ENCODE measurements at places on chromosomes 3 and 15. TPM values are rescaled to one million over a fixed set of nuclear protein-coding genes. Genes with fewer than 3 reads are reported as not detected.
A peak's percentile ranks its signal among the peaks of the same experiment; 100 is the strongest.

CCR9 gene
- total RNA-seq, result not detected

- no peak for DNase-seq
Observed at GRCh38 chr15:37425541-37425940, 325.2 kb upstream of the MEIS2 start.

SEMA3F gene
- total RNA-seq, result 101 TPM

- DNase-seq, result no peak
Observed at GRCh38 chr3:57943525-57944495, 64.4 kb upstream of the FLNB start.

GRCh38 chr3:159263750-159264553 lies 462.1 kb downstream of the MFSD1 start:
- DNase-seq, result no peak

- no peak for DNase-seq
Observed at GRCh38 chr3:39273119-39273518, 6.7 kb downstream of the CX3CR1 start.

PEX11A gene
- total RNA-seq, result 6.3 TPM

TNNC1 gene
- 4.6 TPM for total RNA-seq

GATM gene
- total RNA-seq, result 7.3 TPM

- DNase-seq, result no peak
Observed at GRCh38 chr3:169929830-169930519, 18.6 kb downstream of the SAMD7 start.

DNA sequence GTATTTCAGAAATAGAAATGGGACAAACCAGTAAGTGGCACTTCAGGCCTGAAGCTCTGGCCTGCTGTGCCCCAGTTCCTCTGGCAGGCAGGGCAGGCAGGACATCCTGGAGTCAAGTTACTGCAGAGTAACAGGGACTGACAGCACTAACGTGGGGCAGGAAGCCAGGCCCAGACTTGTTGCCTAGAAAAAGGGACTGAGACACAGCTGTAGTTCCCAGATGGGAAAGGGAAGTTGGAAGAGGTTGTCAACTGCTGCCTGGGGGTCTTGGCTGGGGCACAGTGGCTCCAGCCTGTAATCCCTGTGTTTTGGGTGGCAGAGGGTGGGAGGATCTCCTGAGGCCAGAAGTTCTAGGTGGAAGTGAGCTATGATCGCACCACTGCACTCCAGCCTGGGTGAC lies 171.9 kb downstream of the FMN1 start:
- DNase-seq, result no peak

SMCO1 gene
- total RNA-seq, result not detected

GRCh38 chr3:129036222-129037092 lies 24.1 kb upstream of the GP9 start:
- DNase-seq, result no peak

PIERCE2 gene
- 2.2 TPM for total RNA-seq

SPTBN5 gene
- total RNA-seq, result 2.7 TPM

DNA sequence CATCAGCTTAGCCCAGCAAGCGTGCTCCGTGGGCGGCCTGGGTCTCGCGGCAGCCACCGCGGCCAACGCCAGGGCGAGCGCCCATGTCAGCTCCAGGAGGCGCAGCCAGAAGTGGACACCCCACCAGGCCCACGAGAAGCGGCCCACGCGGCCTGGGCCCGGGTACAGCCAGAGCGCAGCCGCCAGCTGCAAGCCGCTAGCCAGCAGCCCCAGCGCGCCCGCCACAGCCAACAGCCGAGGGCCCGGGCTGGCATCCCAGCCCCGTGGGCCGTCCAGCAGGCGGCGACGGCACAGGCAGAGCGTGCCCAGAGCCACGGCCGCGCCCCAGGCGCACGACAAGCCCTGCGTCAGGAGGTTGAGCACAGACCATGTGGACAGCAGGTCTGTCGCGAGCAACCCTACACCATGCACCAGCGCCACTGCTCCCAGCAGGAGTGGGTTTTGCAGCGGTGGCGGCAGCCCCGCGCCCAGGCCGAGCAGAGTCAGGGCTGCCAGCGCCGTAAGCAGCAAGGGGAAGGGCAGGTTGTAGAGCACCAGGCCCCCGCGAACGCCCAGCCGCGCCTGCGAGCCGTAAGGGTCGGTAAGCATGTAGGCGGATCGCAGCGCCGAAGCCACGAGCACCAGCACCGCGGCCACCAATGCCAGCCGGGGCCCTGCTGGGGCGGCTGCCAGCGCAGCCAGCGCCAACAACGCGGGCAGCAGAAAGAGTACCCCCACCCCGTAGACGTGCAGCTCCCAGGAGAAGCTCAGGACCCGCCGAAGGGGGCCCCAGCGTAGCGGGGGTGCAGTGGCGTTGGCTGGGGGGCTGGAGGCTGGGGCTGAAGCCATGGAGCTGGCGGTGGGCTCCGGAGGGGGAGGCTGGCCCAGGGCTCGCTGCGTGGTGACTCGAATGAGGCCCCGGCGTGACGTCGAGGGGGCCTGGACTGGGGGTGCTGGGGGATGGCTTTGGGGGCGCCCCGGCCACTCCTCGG lies 4.9 kb downstream of the PRRT3 start:
- DNase-seq, result peak; percentile 71

MAGI1 gene
- total RNA-seq, result 62.7 TPM

DNA sequence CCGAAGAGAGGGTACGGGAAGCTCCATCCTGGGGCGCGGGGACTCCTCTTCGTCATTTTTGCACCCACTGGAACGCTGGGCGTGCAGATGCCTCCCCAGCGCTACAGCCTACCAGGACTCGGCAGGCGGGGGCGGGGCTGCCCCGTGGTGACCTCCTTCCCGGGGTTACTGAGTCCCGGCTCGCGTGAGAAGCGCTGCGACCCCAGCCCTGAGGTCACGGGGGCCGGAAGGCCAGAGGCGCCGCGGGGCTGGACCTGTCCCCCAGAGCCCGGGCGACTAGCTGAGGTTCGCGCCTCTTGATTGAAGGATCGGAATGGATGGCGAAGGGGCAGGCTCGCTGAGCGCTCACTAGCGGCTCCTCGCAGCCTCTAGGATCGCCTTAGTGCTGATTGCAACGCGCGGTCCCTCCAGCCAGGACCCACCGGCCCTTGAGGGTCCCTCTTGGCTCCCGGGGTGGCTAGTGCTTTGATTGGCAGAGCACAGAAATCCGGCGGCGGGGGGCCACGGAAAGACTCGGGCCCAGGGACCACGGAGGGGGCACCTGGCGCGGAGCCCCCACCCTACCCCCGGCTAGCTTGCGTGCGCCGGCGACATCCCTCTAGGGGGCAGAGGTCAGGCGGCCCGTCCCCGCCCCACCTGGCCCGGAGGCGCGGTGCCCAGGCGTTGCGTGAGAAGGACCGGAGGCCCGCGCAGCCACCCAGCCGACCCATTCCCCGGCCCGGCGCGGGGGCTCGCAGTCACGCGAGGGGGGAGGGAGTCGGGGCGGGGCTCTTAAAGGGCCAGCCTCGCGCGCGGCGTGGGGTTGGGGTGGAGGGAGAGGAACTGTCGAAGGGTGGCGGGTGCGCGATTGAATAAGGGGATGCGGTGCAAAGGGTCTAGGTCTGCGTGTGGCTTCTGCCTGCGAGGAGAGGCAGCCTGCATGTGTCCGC lies 781 bp upstream of the CYP1A1 start:
- no peak for DNase-seq

DNA sequence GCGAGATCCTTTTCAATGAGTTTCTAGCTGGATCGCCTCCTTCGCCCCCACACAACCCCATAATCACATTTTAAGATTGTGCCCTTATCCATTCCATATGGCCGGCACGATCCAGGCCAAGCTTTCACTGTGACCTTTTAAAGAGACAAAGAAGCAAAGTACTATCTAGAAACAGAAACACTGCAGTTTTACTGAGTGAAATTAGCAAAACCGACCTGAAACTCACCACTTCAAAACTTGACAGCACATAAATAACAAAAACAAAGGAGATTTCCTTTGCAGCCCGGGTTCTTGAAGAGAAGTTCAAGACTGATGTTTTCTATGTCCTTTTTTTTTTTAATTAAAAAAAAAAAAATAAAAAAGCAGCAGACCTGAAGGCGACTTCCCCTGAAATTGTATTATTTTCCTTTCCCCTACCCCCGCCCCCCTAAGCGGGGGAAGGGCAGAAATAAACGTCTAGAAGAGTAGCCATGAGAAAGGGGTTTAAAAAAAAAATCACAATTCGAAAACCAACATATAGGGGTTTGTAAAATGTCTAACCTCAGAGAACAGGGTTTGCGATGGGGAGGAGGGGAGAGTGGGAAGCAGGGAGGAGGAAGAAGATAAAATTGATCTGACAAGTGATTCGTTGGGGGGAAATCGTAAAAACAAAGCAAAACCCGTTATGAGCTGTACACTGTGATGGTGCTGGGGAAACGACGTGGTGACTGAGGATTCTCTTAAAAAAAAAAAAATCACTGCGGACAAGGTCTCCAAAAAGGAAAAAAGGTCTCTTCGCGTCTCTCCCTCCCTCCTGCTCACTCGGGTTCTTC lies 1.5 kb downstream of the SATB1 start:
- DNase-seq, result peak; percentile 39

TIMP4 gene
- total RNA-seq, result 0.16 TPM

EXD1 gene
- total RNA-seq, result not detected

GRCh38 chr3:123392871-123393620 lies 55.8 kb downstream of the ADCY5 start:
- no peak for DNase-seq

GRCh38 chr3:193865896-193866480 lies 270.0 kb upstream of the HES1 start:
- no peak for DNase-seq

DNA sequence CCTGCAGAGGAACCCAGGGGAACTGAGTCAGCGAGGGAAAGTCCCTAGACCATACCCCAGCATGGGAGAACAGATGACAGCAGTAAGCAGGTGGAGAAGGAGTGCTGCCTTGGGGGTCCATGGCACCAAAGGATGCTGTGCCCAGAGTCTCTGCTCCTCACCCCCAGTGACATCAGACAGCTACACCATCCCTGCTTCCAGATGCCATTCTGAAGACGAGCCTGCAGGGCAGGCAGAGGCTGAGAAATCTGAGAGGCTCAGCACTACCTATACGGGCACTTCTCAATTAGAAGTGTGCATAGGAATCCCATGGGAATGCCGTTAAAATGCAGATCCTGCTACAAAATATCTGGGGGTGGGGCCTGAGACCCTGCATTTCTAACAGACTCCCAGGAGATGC lies 211.3 kb upstream of the NSMCE3 start:
- DNase-seq, result no peak
